ENCODE measurements at places on chromosomes 6 and 20. TPM values are rescaled to one million over a fixed set of nuclear protein-coding genes. Genes with fewer than 3 reads are reported as not detected.

DNA sequence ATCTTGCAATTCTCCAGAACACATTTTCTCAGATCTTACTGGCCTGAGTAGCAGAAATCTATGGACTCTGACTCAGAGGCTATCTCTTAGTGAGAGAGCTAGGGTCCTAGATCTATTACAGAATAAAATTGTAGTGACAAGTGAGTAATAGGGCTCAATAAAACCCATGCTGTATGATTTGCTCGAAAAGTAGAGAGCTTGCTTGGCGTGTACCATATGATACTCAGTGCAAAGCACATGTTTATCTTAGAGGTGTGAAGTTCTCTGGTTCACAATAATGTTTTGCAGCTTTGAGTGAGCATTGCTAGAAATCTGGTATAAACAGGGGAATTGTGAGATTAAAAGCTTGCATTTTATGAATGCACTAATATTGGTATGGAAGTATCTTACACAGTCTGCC, 87.8 kb upstream of the PRSS16 start:
- peaks cover 40% of the 10 kb centered on the region for H3K4me1 ChIP-seq
- DNase-seq = no peak
- no peak overlapping the region for H3K4me3 ChIP-seq
- H3K27me3 ChIP-seq = no peaks in the 10 kb centered on the region

DNA sequence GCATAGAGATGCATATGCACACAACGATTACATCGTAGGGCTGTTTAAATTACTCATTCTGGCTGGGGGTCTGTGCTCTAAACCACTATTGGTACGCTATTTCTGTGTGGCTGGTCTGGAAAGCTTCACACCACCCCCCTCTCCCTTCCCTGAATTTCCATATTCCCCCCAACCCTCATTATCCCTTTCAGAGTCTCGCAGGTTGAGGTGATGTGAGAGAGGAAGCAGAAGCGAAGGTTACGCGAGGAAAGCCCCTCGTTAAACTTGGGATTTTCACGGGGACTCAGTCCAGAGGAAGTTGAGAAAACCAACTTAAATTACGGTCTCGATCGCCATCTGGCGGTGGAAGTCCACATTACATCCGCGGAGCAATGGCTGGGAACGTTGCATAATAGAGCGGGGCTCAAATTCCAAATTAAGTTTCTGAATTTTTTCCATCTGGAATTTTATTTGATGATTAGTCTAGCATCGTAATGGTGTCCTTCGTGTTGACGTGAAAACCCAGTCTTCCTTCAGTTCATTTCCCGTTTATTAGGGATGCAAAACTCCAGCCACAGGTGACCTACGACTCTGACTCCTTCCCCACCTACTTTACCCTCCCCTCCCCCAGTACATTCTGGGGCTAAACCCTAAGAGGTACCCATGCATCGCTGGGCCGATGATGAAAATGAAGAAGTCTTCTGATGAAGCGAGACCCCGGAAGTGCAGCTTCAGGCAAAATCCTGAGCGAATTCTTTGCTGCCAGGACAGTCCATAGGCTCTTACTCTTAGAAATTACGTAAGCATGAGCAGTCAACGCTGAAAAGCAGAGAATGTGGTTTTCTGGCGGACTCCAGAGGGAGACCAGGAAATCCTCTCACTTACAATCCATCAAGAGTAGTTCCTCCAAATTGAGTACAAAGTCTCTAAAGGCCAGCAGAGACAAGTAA, 19.7 kb downstream of the HLA-DOB start:
- H3K27ac ChIP-seq = no peak overlapping the region
- peak overlapping the region; percentile 38 for H3K4me3 ChIP-seq
- DNase-seq = peak; percentile 84

DNA sequence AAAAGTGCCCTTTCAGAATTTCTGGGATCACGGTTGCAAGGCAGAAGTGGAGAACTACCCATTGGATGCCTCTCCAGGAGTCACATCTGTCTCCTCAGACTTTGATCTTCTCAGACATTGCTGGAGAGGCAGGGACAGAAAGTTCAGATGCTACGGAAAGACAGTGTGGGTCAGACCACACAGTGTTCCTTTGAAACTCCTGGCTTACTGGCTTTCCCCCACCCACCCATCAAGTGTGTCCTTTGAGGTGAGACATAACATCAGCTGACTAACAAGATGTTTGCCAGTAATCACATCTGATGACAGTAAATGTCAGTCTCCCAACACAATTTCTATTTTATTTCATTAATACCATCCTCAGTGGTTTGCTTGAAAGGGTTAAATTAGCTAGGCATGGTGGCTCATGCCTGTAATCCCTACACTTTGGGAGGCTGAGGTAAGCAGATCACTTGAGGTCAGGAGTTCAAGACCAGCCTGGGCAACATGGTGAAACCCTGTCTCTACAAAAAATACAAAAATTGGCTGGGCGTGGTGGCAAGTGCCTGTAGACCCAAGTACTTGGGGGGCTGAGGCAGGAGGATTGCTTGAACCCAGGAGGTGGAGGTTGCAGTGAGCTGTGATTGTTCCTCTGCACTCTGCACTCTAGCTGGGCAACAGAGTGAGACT, 67.2 kb upstream of the SNX9 start:
- no peaks in the 10 kb centered on the region for H3K27me3 ChIP-seq
- DNase-seq = peak; percentile 87
- H3K4me3 ChIP-seq = peak overlapping the region; percentile 30

DNA sequence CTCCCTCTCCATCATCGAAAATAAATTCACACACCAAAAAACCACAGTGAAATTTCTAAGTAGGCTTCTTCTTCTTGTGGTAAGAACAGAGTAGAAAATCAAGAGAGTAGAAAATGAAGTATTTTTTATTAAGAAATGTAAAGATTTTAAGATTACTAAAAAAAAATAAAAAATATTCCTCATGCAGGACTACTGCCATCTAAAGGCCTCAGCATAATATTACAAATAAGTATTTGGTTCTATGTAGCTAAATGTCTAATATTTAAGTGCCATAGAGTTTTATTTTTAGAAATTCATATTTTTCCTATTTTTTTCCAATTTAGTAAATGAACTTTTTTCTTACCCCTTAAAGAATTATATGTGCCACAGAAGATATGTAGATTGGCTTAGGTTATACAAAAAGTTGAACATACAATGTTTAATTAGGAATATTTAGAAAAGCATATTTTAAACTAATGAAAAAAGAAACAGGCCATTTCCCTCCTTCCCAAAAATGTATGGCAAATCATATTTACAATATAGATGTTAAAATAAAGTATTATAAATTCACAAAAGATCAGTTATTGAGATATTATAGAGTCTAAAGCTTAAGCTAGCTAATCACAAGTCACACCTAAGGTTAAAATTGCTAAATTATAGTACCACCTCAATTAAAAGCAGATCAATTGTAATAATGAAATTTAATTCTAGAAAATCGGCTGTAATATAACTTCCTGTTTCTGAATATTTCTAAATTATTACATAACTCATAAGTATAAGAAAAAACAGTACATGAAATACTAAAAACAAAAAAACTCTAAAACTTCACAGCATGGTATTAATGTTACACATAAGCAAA, 3.5 kb upstream of the NT5DC1 start:
- H3K27me3 ChIP-seq = no peaks in the 10 kb centered on the region
- no peak overlapping the region for H3K4me3 ChIP-seq
- no peak for DNase-seq
- peaks cover 15% of the 10 kb centered on the region for H3K4me1 ChIP-seq

DNA sequence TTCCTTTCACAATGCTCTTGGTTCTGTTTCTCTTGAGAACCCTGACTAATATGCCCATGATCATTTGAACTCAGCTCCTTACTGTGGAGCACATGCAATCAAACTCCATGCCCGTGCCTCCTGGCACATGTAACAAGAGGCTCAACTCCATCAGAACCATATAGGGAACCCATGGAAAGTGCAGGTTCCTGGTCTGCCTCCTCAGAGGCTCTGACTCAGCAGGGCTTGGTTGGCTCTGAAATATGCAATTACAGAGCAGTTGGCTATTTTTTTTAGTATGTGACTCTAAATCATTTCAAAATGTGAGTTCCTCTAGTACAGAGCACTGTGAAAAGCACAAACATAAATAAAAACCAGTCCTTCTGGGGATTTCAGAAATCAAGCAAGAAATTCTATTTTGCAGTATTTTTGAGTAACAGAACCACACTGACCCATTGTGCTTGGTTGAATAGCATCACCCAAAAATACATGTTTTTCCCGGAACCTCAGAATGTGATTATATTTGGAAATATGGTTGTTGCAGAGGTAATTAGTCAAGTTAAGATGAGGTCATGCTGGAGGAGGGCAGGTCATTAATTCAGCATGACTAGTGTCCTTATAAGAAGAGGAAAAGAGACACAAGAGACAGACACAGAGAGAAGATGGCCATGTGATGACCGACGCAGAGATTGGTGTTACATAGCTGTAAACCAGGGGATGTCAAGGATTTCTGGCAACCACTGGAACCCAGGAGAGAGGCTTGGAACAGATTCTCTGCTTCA, 13.2 kb upstream of the MAP3K4 start:
- no peaks in the 10 kb centered on the region for H3K27me3 ChIP-seq
- no peak overlapping the region for H3K4me3 ChIP-seq
- peaks cover 3% of the 10 kb centered on the region for H3K36me3 ChIP-seq
- H3K4me1 ChIP-seq = no peaks in the 10 kb centered on the region

- H3K4me3 ChIP-seq = no peak overlapping the region
- no peak overlapping the region for H3K27ac ChIP-seq
- DNase-seq = no peak
- peaks cover 3% of the 10 kb centered on the region for H3K27me3 ChIP-seq
- peaks cover 13% of the 10 kb centered on the region for H3K4me1 ChIP-seq
These were observed 102.6 kb downstream of the PERP start for GRCh38 chr6:138004430-138005287.

- H3K27ac ChIP-seq = peak overlapping the region; percentile 53
- no peak for DNase-seq
- peaks cover 84% of the 10 kb centered on the region for H3K36me3 ChIP-seq
- no peak overlapping the region for H3K4me3 ChIP-seq
- peaks cover 80% of the 10 kb centered on the region for H3K4me1 ChIP-seq
- no peaks in the 10 kb centered on the region for H3K27me3 ChIP-seq
These were observed 9.5 kb downstream of the TRIM38 start for GRCh38 chr6:25972128-25972527.

DNA sequence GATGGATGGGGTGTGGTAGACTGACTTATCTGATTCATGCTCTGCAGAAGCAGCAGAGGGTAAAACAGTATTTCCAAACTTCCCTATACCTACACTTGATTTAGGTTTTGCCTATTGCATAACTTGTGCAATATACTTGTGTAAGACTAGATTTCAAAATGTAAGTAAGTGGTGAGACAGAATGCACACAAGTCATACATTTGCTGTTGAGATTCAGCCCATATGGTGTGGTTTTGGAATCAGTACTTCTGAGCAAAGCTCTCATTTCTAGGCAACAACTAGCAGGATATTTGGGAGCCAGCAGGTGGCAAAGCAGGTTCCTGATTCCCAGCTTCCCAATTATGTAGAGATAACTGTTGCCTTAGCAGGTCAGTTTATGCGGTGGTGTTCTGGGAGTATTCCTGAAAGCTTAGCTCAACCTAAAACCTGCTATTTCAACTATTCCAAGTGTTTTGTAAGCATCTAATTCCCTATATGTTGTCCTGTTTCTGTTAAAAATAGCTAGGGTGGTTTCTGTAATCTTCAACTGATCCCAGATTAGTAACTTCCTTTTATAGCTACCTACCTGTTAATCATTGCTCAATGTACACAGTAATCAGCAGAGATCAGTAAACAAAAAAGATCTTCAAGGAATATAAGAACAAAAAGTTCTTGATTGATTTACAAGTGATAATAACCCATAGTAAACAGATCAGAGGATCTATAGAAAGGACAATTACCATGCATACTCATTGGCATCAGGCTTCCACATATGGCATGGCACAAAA, 8.5 kb upstream of the FABP7 start:
- H3K4me3 ChIP-seq = no peak overlapping the region
- no peaks in the 10 kb centered on the region for H3K4me1 ChIP-seq
- no peak overlapping the region for H3K27ac ChIP-seq
- H3K27me3 ChIP-seq = peaks cover 2% of the 10 kb centered on the region
- no peaks in the 10 kb centered on the region for H3K36me3 ChIP-seq

DNA sequence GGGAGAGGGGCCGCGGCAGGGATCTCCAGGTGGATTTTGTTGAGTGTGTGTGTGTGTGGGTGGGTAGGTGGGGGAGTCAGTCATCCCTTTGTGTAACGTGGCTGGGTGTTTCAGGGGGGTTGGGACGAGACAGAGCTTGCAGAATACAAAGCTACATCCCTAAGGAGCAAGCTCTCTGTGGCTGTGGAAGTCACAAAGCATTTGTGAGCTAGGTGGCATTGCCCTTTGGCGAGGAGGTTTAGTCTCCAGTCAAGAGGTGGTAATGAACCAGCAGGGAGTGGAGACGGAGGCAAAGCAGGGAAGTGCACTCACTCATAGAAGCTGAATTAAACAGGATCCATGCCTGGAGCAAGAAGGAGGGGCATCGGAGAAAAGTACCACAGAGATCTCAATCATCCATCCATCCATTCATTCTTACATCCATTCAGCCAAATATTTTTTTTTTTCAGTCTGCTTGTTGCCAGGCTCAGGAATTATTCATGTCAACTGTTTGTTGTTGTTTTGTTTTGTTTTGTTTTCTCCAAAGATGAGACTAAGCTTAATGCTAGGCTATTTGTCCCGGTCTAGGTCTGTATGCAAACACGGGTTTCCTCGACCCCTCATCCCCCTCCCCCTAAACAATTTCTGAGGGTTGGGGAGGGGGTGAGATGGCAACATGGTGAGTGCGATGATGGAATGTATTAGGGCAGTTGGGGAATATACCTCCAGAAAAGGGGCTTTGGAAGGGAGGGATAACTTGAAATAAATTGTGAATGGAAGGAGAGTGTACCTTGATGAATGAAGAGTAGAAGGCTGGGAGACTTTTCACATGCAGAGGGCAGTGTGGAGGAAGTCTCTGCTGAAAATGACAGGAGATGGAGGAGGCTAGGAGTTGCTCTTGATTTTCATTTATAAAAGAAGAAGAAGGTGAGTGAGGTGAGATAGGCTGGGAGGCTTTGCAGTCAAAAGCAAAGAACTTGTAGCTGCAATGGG, 1.0 kb downstream of the HCRTR2 start:
- H3K27me3 ChIP-seq = peaks cover 5% of the 10 kb centered on the region
- no peak overlapping the region for H3K27ac ChIP-seq
- H3K4me3 ChIP-seq = no peak overlapping the region
- no peak for DNase-seq

GRCh38 chr6:36347621-36348020, 10.9 kb upstream of the BNIP5 start:
- peaks cover 5% of the 10 kb centered on the region for H3K27me3 ChIP-seq
- no peaks in the 10 kb centered on the region for H3K36me3 ChIP-seq
- DNase-seq = no peak
- no peaks in the 10 kb centered on the region for H3K4me1 ChIP-seq
- no peak overlapping the region for H3K4me3 ChIP-seq

GRCh38 chr6:29442719-29443118, 3.6 kb downstream of the OR10C1 start:
- no peak overlapping the region for H3K4me3 ChIP-seq
- no peaks in the 10 kb centered on the region for H3K4me1 ChIP-seq
- DNase-seq = no peak
- no peak overlapping the region for H3K27ac ChIP-seq
- H3K27me3 ChIP-seq = peaks cover 41% of the 10 kb centered on the region

SLPI gene
- total RNA-seq = not detected

Measured in activated CD4-positive, alpha-beta memory T cell treated with anti-CD3 and anti-CD28 coated beads for 36 hours (primary cell).